B cell (primary cell): ENCODE measurements at places on chromosomes 11 and 22. TPM values are rescaled to one million over a fixed set of nuclear protein-coding genes. Genes with fewer than 3 reads are reported as not detected.

SEC14L2 gene
- 0.67 and 0.83 TPM in 2 replicates for total RNA-seq

DNA sequence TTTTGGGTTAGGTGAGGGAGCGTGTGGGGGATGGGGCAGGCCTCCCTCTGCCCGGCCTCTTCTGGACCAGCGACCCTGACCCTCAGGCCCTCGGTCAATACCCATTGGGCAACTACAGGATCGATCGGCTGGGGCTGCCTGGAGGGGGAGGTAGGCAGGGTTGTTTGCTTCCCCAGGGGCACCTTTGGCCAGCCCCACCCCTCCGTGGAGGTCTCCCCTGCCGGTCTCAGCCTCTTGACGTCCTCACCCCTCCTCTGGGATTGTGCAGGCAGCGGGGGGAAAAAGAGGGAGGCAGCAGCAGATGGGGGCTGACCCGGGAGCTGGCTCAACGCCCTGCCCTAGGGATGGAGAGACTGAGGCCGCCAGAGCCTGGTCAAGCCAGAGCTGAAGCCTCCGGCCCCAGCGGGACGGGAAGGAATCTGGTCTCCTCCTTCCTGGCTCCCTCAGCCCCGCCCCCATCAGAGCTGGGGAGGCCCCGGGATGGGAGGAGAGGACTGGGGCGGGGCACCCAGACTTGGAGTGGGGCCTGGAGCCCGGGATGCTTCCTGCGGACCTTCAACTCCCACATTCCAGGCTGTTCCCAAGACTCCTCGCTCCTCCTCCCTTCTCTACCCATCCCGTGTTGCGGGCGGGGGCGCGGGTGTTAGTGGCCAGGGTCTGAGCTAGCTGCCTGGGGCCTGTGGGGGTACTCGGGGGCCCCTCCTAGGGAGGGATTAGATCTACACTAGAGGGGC, 14.4 kb upstream of the CDC42EP1 start:
- H3K27ac ChIP-seq, result no peak overlapping the region
- H3K4me1 ChIP-seq, result peaks cover 12% of the 10 kb centered on the region
- no peaks in the 10 kb centered on the region for H3K36me3 ChIP-seq
- H3K4me3 ChIP-seq, result no peak overlapping the region
- no peak for DNase-seq

DNA sequence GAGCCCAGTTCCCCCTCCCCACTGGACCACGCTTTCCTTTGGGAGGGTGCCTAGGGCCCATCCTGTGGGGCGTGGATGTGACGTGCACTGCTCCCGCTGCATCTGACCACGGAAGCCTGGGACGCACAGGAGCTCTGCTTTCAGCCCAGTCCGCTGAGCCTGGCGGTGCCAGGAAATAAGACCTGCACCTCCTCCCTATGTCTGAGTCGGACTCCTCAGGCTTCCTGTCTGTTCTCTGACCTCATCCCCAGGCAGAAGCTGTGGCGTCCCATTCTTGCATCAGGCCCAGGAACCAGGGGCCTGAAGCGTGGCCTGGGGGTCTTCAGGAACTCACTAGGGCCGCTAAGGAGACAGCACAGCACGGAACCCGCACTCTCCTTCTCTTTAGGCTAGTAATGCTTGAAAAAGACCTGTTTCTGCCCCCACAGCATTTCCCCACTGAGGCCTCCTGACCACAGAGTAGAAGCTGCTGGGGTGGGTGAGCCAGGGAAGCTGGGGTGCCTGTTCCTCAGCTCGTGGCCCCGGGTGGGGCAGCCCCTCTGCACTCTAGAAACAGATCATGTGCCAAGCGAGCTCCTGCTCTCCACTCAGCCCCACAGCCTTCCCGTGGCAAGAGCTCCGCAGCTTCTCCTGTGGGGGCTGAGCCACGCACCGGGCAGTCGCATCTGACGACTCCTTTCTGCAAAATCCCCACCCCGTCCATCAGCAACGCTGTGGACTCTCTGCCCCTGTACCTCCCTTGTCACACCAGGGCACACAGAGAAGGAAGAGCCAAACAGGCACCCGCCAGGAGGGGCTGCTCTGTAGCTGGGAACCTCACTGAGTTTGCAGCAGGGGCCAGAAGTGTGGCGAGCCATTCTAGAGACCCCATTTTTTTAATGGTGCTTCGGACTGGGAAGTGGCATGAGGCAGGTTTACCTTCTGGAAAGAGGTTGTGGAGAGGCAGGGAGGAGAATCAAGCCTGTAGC, 22.6 kb downstream of the MOV10L1 start:
- H3K4me1 ChIP-seq, result no peaks in the 10 kb centered on the region
- H3K27me3 ChIP-seq, result no peaks in the 10 kb centered on the region
- H3K27ac ChIP-seq, result no peak overlapping the region

DNA sequence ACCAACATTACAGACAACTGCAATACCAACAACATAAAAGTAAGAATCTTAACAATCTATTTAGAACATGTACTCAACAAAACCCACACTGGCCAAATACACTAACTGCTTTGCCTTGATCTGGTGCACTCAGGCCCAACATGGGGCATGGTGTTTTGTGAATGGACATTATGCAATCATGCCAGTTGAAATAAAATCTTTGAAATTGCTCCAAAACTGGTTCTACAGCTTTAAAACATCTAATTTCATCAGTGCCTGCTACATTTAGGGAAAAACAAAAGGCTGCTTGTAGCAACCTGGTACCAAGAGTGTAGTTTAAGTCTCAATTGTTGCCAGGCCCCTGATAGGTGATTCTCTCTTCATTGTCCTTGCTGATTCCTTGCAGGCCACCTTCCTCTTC, 3.3 kb upstream of the CTR9 start:
- no peak overlapping the region for H3K4me3 ChIP-seq
- no peaks in the 10 kb centered on the region for H3K27me3 ChIP-seq
- H3K27ac ChIP-seq, result no peak overlapping the region

GRCh38 chr22:46661221-46661851, 41.1 kb downstream of the GRAMD4 start:
- no peaks in the 10 kb centered on the region for H3K27me3 ChIP-seq
- no peaks in the 10 kb centered on the region for H3K4me1 ChIP-seq
- H3K27ac ChIP-seq, result no peak overlapping the region
- no peak for DNase-seq
